ENCODE measurements at places on chromosomes 2 and 18. TPM values are rescaled to one million over a fixed set of nuclear protein-coding genes. Genes with fewer than 3 reads are reported as not detected.

Gene FOXI3
- total RNA-seq, result not detected

Gene HADHA
- 132 TPM for total RNA-seq

Gene GPR39
- 0.90 TPM for total RNA-seq

Gene UCN
- total RNA-seq, result 4.5 TPM

Gene MOCOS
- total RNA-seq, result 1.1 TPM

Gene PROC
- not detected for total RNA-seq

Gene GALNT13
- total RNA-seq, result under 0.01 TPM

Gene DGKD
- 11.5 TPM for total RNA-seq

Gene WDCP
- total RNA-seq, result 9.6 TPM

Gene EGR4
- not detected for total RNA-seq
